Amniotic epithelial cell (primary cell): ENCODE measurements at places on chromosomes 2 and 18.

DNA sequence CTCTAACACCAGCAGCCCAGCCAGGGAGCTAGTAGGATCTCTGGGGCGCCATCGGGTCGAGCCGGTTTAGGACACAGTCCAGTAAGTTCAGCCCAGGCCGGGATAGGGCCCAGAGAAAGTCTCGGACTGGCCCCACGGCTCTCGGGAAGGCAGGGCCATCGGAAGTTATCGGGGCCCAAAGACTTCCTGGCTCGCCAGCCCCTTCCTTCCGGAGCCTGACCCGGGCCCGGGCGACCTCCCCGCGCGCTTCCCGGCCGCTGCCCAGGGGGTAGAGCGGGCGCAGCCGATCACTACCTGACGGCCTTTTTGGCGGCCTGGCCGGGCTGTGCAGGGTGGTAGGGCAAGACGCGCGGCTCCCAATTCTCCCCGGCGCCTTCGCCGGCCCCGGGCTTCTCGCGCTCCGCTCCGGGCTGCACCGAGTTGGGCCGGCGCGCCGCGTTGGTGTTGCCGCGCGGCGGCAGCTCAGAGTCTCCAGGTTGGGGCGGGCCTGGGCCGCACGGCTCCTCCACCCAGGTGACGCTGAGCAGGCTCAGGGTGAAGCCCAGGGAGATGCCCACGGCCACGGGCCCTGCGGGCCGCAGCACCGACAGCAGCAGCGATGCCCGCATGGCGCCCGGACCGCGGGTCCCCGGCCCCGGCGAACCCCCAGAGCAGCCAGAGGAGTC is 546 bp downstream of the CHPF start:
- no peak for DNase-seq

DNA sequence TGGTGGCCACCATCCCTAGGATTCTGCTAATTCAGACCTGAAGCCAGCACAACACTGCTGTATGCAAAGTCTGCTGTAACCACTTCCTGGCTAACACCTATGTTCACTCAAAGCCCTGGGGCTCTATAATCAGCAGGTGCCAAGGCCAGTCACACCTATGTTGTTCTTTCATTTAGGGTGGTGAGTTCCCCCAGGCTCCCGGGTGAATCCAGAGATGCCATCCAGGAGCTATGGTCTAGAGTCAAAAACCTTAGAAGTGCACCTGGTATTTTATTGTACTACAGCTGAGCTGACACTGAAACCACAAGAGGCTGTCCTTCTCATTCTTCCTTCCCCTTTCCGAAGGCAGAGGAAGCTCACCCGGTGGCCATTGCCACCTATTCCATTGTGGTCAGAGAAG is 46.2 kb upstream of the CCDC141 start:
- DNase-seq, result no peak

GRCh38 chr2:215811003-215811402 is 202.3 kb downstream of the MREG start:
- DNase-seq, result no peak

DNA sequence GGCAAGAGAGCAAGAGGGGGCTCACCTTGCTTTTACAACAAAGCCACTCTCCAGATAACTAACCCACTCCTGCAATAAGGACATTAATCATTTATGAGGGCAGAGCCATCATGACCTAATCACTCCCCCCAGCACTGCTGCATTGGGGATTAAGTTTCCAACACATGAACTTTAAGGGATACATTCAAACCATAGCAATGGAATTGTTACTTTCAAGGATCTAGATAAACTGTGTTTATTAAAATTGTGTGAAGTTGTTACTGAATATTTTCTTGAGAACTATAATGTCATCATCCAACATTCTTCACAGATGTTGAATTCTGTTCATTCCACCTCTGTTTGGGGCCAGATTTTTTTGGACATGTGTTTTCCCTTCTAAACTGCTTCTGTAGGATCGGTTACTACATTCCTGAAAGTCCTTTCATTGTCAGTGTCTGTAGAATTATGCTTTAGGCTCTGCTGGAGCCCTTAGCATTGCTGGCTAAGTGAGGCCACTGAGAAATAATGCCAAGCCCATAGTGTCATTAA is 50.4 kb downstream of the SPATS2L start:
- DNase-seq, result peak; percentile 34

DNA sequence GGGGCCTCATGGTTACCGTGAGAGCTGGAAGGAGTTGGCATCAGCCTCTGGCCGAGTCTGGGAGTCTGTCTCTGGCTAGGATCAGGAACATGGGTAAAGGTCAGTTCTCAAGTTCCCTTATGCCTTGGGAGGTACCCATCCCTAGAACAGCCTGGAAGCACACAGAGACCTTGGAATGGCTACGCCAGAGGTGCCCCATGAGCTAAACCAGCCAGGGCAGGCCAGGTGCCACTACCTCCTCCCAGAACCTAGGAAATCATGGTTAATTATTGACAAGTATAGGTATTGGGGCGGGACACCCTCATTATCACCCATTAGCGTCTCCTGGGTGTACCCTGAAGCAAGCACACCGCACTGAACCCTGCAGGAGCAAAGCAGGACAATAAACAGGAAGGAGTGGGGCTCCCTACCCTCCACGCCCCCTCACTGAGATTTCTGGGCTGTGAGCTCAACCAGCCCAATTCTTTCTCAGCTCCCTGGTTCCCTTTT is 3.0 kb upstream of the ASPRV1 start:
- DNase-seq, result no peak

- peak; percentile 45 for DNase-seq
These were observed 56.0 kb downstream of the TMEM247 start for GRCh38 chr2:46535360-46535759.

DNA sequence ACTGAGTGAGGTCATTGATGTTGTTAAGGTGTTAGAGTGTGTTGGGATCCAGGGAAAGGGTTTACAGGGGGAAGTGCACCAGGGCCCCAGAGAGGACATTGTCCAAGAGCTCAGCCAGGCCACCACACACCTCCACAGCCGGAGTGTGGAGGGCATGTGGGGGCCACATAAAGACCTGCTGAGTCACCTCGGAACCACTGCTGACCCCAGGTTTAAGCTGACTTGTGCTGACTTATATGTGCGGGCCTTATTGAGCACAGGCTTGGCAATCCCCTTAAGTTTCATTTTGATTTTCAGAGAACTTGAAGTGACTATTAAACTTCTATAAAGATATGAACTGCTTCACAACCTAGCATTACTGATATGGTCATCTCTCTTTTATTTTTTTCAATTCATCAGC is 166.2 kb upstream of the MAP3K20 start:
- DNase-seq, result no peak

- DNase-seq, result no peak
These were observed 364.9 kb downstream of the ANAPC1 start for GRCh38 chr2:111519071-111519470.

GRCh38 chr2:54894467-54894866 is 155.8 kb downstream of the RTN4 start:
- no peak for DNase-seq

GRCh38 chr2:196431076-196431475 is 208.4 kb upstream of the CCDC150 start:
- peak; percentile 74 for DNase-seq

DNA sequence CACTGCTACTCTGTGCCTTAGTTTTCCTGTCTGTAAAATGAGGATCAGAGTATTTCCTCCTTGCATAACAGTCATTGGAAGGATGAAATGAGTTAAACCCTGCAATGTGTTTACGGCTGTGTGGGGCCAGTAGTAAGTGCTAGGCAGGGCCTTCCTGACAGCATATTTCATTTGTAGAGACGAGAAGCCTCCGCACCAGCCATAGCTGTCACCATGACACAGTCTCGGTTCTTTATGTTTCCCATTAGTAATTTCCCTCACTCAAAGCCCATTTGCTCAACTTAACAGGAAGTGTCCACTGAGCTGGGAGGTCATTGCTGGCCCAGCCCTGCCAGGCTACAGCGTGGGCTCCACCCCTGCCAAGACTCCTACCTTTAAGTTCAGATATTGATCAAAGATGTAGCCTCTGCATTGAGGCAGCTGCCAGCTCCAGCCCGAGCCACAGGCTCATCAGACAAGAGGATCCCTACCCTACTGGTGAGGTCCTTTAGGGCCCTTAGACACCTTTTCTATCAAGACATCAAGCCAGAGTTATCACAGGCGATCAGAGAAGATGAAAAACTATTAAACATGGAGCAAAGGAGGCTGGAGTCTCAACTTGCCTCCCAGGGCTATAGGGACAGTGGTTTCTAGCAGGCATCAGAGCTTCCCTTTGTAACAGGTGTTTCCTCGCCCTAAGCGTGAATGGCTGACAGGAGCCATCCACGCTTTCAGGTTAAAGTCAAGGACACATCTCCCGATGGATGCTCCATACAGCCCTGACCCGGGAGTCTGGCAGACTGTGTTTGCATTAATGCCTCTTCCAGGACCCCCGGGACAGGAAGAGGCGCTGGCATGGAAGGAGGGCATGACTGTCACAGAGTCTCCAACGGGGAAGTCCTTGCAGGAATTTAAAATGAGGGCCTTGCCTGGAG is 251.7 kb downstream of the NDUFA10 start:
- DNase-seq, result no peak

- DNase-seq, result no peak
These were observed 62.3 kb downstream of the FRZB start for GRCh38 chr2:182804128-182804527.

DNA sequence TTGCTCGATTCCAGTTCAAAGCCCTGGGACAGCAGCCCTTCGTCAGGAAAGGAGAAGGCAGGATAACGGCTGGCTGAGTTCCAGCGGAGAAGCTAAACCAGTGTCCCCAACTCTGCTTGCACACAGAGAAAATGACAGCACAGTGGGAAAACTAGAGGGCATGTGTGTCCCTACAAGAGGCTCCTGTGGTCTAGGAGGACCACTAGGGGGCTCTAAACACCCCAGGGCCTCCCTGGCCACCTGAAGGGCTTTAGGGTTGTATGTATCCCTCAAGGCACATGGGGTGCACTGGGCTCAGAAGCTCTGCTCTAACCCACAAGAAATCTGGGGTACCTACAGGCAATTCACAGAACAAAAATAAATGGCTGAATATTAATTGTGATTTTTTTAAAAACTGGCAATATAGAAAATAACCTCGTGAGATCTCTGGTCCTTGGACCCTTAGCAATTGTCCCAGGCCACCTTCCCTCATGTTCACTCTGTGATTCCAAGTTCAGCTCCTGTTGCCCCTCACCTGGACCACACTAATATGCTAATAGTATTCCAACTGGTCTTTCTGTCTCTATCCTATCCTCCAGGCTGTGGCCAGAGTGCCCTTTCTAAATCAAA is 17.5 kb downstream of the STAT1 start:
- peak; percentile 32 for DNase-seq

DNA sequence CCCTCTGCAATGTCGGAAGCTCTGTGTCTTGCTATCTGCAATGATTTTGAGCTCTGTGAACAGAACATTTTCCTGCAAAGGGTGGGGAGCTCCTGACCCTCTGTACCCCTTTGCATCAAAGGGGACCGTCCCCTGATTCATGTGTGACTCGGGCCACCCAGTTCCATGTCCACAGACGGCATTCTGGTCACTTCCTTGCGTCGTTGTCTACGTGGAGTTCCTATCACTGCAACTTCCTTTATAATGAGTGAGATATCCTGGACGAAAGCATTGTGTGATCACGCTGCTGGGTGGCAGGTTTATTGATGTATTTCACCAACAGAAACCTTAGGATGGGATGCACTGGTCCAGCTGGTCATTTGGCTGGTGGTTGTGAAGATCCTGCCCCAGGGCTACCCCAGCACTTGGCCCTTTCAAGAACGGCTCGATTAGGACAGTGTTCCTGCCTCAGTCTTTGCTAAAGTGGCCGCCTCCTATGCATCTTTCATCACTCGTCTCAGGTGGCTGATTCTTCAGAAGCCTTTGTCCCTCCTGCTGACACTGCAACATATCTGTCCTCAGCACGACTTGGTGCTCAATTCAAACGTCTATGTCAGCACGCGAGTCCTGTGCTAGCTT is 202.7 kb downstream of the ACKR3 start:
- DNase-seq, result no peak

DNA sequence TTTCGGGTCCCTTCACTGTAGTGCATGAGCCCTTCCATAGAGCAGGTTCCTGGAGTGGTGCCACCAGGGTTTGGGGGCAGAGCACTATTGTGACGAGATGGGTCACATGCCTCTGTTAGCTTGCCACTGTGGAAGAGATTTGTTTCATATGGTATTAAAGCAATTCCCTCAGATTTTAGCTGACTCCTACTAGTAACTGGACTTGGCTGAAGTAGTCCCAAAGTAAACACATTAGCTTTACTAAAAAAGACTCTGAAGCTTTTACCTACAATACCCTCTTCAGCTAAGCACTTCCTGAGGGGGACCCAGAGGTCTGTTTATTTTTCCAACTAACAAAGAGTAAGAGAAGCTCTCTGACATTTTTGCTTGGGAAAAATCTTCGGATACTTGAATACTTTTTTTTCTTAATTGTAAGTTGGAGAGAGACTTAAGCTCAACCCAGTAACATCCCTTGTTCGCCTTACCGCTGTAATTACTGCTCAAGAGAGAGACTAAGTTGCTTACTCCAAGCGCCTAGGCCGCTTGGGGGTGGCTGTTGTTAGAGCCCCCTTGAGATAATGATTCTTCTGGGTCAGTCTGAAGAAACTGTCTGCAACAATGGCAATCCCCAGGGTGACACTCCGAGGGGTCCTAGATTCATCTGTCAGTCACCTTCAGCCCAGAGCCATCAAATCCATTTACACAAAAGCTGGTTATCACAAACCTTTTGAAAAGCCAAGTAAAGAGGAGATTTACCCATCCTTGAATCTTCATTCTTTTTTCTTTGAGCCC is 177.4 kb downstream of the FIGN start:
- DNase-seq, result no peak

DNA sequence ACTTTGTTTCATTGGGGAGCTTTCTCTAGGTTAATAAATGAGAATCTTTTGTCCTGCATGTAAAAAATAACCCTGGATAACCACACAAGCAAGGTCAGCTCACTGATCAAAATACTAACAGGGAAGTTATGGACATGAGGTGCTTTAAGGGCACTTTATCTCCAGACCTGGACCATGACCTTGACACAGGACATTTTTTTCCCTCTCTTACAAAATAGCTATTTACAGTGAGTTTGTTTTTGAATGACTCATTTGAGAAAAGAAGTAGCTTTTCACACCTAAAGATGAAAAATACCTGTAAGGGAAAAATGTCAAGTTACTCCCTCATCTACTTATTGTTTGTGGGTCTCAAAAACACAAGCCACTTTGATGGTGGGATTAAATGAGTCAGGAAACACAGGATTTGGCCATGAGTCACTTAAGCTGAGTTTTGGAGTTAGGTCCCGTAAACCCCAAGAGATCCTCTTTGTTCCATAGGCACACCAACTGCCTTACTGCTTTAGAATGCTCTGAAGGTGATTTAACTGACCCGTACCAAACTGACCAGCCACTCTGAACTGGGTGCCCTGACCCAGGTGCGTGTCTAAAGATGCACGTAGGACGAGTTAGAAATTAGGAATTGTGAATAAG is 479.3 kb upstream of the NXPH2 start:
- no peak for DNase-seq

- DNase-seq, result no peak
These were observed 72.8 kb downstream of the ZNF521 start for GRCh38 chr18:25279133-25279532.
